ENCODE measurements at places on chromosomes 3 and 15.

DNA sequence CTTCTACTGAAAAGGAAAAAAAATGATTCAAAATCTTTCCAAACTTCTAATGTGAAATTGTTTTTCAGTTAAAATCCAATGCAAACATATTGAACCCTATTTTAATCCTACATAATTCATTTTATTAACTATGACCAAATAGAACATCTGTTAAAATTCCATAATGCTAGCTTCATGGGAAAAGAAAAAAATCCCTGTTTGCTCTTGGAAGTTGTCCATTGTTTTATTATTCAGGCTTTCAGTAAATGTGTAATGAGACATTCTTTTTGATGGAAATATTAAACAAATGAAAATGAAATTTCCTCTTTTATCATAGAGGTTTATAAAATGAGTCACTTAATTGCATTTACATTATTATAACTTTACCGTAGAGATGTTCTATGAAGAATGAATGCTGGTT is 49.5 kb downstream of the SLC25A26 start:
- no peak overlapping the region for H3K4me3 ChIP-seq
- peaks cover 36% of the 10 kb centered on the region for H3K36me3 ChIP-seq
- no peak for DNase-seq
- H3K4me1 ChIP-seq, result peaks cover 7% of the 10 kb centered on the region
- H3K27me3 ChIP-seq, result no peaks in the 10 kb centered on the region

DNA sequence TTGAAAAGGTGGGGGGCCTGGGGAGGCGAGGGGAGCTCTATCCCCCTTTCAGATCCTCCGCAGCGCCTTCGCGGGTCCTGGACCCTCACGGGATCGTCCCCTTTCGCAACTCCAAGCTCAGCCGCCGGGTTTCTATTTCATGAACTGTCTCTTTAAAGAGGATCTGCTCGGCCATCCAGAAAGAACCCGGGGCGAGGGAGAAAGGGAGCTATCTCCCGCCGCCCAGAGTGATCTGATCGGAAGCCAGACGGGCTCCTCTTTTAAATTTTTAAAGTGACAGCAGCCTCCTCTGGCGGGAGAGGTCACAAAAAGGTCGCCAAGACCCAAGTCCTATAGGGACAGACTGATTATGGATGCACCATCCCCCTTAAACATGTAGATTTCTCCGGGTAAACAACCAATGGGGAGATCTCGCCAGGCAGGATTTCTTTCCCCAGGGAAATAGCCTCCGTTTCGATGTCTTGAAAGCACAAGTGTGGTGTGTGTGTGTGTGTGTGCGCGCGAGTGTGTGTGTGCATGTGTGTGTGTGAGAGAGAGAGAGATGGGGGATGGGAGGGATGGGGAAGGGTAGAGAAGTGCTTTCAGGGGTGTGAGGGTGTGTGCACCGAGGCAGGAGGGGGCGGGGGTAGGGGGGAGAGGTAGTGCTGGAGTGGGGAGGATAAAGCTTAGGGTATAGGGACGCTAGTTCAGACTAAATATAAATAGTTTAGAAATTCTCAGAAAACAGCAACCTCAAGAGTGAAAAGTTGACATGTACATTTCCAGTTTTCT is 516.1 kb downstream of the MECOM start:
- peak; percentile 7 for DNase-seq
- peak overlapping the region; percentile 64 for H3K4me3 ChIP-seq
- peaks cover 21% of the 10 kb centered on the region for H3K4me1 ChIP-seq
- peaks cover 72% of the 10 kb centered on the region for H3K27me3 ChIP-seq
- H3K27ac ChIP-seq, result no peak overlapping the region

DNA sequence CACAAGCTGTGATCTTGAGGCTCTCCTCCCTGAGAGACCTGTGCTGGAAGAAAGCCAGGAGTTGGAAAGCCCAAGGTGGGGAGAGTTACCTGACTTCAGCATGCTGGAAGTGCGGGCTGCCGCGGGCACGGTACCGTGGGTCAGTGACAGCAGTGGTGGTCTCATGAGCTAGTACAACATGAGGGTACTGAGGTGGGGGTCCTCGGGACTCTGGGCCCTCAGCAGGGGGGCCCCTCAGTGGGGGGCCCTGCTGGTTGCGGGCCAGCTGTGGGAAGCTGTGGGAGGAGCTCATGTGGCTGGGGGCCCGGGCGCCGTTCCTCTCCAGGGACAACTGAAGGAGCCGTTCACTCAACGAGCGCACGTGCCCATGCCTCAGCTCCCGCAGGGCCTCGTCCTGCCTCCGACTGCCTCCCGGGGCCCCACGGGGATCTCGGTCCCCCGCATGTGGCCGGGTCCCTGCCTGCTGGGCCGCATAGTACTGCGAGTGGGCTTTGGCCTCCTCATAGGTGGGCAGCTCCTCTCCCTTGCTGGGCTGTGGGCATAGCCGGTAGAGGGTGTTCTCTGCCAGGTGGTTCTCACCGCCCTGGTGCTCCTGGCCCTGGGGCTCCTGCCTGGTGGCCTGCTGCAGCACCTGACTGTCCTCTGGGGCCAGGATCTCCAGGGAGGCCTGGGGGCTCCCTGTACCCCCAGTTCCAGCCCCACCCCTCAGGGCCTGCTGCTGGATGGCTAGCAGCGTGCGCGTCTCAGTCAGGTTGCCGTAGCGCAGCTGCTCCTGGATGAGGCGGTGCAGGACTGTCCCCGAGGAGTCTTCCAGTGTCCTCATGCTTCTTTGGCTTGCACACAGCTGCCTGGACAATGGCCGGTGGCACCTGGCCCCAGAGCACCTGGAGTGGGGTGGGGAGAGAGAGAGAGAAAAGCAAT is 3.4 kb downstream of the AMOTL2 start:
- no peak overlapping the region for H3K27ac ChIP-seq
- DNase-seq, result no peak
- no peak overlapping the region for H3K4me3 ChIP-seq
- H3K4me1 ChIP-seq, result peaks cover 7% of the 10 kb centered on the region
- H3K36me3 ChIP-seq, result no peaks in the 10 kb centered on the region
- peaks cover 28% of the 10 kb centered on the region for H3K27me3 ChIP-seq

DNA sequence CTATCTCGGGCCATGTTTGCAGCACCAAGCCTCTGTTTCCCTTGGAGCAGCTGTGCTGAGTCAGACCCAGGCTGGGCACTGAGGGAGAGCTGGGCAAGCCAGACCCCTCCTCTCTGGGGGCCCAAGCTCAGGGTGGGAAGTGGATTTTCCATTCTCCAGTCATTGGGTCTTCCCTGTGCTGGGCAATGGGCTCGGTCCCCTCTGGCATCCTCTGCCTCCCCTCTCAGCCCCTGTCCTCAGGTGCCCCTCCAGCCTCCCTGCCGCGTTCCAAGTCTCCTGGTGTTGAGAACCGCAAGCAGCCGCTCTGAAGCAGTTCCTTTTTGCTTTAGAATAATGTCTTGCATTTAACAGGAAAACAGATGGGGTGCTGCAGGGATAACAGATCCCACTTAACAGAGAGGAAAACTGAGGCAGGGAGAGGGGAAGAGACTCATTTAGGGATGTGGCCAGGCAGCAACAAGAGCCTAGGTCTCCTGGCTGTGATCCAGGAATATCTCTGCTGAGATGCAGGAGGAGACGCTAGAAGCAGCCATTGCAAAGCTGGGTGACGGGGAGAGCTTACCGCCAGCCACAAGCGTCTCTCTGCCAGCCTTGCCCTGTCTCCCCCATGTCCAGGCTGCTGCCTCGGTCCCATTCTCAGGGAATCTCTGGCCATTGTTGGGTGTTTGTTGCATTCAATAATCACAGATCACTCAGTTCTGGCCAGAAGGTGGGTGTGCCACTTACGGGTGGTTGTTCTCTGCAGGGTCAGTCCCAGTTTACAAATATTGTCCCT is 1.2 kb downstream of the RHO start:
- H3K4me3 ChIP-seq, result no peak overlapping the region
- no peaks in the 10 kb centered on the region for H3K27me3 ChIP-seq
- no peak overlapping the region for H3K27ac ChIP-seq
- H3K4me1 ChIP-seq, result peaks cover 11% of the 10 kb centered on the region
- no peak for DNase-seq

DNA sequence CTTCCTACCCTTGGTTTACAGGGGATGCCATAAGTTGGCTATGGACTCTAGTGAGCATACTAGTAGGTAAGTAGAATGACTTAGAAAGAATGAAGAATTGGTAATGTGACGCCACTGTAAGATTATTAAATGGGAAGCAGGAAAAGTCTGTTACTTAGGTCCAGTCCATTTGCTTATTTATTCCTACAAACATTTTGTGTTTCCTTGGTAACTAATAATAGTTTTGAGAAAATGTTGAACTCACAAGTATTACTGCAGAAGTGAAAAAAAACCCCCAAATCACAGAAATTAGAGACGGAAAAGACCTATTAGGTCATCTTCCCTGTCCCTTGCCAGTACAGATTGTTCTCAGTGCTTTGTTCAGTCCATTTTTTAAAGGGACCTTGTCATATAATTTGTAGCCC is 63.5 kb downstream of the CMSS1 start:
- H3K4me3 ChIP-seq, result no peak overlapping the region
- H3K27ac ChIP-seq, result no peak overlapping the region
- H3K27me3 ChIP-seq, result peaks cover 3% of the 10 kb centered on the region
- no peak for DNase-seq
- H3K4me1 ChIP-seq, result peaks cover 27% of the 10 kb centered on the region

DNA sequence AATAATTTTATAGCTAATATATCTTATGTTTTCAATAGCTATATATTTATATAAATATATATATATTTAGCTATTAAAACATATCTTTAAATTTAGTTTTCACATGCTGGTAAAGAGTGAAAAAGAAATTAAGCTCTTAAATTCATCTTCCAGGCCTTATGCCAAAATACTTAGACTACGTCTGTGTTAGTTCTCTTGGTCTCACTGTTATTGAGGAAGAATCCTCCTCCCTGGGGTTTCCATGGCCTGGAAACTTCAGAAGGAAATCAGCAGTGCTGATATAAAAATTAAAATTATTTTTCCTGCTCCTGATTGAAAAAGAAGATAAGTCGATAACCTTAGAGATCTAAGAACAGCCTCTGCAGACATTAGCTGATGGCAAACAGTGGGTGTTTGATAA is 225.1 kb upstream of the LMCD1 start:
- no peaks in the 10 kb centered on the region for H3K36me3 ChIP-seq
- DNase-seq, result no peak
- H3K27ac ChIP-seq, result no peak overlapping the region
- no peak overlapping the region for H3K4me3 ChIP-seq

DNA sequence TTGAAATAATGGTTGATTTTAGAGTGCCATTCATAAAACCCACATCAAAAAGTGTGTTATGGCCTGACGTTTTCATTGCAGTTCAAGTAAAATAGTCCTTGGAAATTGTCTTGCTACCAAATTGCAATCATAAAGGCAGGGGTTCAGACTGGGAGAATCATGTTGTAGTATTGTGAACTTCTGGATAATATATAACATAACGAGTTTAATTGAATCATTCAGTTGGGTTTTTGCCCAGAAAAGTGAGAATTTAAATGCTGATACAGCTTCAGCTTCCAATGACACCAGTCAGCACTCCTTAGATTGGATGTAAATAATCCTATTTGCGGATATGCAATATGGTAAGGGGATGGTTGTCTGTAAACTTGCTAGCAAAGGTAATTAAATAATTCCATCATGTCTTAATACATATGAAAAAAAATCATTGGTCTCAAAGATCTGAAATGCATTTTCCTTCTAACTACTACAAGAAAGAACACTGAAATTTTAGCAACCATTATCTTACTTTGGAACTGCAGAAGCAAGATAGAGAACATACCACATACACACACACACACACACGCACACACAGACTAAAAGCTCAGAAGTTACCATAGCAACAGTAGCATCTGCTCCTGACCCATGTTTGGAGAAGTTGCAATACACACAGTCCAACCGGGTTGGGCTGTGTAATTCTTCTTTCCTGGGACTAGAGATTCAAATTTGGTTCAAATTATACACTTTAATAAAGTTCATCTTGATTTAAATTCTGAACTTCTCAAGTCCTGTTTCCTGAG is 686.2 kb upstream of the NR2F2 start:
- no peak overlapping the region for H3K4me3 ChIP-seq
- no peaks in the 10 kb centered on the region for H3K36me3 ChIP-seq
- no peak for DNase-seq
- peaks cover 9% of the 10 kb centered on the region for H3K27me3 ChIP-seq

- no peak overlapping the region for H3K4me3 ChIP-seq
- peaks cover 55% of the 10 kb centered on the region for H3K4me1 ChIP-seq
- no peaks in the 10 kb centered on the region for H3K27me3 ChIP-seq
- H3K27ac ChIP-seq, result peak overlapping the region; percentile 52
These were observed 79.8 kb downstream of the FOXP1 start for GRCh38 chr3:71503525-71504249.

DNA sequence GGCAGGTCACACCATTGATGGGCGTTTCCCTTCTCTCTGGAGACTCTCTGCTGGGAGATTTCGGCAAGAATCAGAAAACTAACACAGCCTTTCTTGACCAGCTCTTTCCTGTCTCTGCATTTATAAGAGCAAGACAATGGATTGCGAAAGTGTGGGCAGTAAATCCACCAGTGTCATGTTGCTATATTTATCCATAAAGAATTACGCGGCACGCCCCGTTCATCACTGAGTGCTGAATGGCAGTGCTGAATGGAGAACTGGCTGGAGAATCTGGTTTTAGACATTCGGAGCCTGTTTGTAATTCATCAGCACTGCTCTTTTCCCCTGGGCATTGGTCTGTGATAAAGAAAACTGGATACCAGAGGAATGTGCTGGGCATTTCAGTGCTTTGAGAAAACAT is 2.0 kb upstream of the CEMIP start:
- peaks cover 40% of the 10 kb centered on the region for H3K27me3 ChIP-seq
- no peak overlapping the region for H3K4me3 ChIP-seq
- peaks cover 11% of the 10 kb centered on the region for H3K4me1 ChIP-seq
- no peak overlapping the region for H3K27ac ChIP-seq

GRCh38 chr3:100072326-100073048 is 41.8 kb downstream of the FILIP1L start:
- H3K4me1 ChIP-seq, result peaks cover 72% of the 10 kb centered on the region
- H3K27ac ChIP-seq, result peak overlapping the region; percentile 91
- H3K36me3 ChIP-seq, result peaks cover 5% of the 10 kb centered on the region
- H3K27me3 ChIP-seq, result no peaks in the 10 kb centered on the region
- no peak for DNase-seq

DNA sequence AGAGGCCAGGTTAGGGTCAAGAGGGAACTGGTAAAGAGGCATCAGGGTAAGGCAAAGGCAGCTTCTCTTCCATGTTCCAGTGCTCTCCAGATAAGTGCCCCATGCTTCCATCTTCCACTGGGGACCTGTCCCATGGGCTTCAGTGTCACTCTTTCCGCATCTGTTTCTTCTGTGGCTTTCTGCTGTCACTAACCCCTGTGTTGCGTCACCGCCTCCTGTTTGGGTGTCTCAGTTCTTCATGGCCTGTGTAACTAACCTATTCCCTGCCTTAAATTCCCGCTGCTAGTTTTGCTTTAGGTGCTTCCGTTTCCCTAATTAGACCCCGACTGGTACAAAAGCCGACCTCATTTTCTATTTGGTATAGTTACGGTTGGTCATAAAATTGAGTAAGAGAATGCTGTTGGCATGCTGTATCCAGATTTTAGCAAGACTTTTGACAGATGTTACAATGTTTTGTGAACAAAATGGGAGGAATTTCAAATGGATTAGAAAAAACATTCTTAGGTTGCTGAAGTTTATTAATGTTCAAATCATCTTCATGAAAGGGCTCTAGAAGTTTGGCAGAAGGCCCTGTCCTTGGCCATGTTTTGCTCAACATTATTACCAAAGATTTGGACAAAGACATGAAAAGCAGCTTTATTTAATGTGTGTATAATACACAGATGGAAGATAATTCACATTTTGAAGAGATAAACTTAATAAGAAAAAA is 245.3 kb downstream of the BBX start:
- no peak overlapping the region for H3K27ac ChIP-seq
- DNase-seq, result no peak
- H3K4me1 ChIP-seq, result no peaks in the 10 kb centered on the region
- no peaks in the 10 kb centered on the region for H3K27me3 ChIP-seq

All from activated naive CD8-positive, alpha-beta T cell treated with anti-CD3 and anti-CD28 coated beads, Interleukin-2, amount 50 U/mL, for 24 hours (primary cell).